ENCODE measurements at places on chromosomes 4 and X. TPM values are rescaled to one million over a fixed set of nuclear protein-coding genes. Genes with fewer than 3 reads are reported as not detected.

Gene SERPINA7
- not detected for total RNA-seq

Gene UGT2B17
- not detected for total RNA-seq

Gene XKRX
- under 0.01 TPM for total RNA-seq

Gene COL25A1
- total RNA-seq, result under 0.01 TPM

Gene DUSP21
- not detected for total RNA-seq

Gene PPP4R3C
- total RNA-seq, result not detected

Gene ZNF280C
- 4.1 TPM for total RNA-seq

Gene APOOL
- 11.6 TPM for total RNA-seq

Gene DCAF8L2
- total RNA-seq, result not detected

Gene MMAA
- total RNA-seq, result 2.3 TPM

Gene KDR
- 0.26 TPM for total RNA-seq

Gene ZNF185
- total RNA-seq, result 1.0 TPM

Gene STPG2
- under 0.01 TPM for total RNA-seq

Gene TBC1D8B
- total RNA-seq, result 5.4 TPM

Gene MAP9
- 12.6 TPM for total RNA-seq

Gene LRIT3
- under 0.01 TPM for total RNA-seq

Gene DAPP1
- total RNA-seq, result not detected

Gene WDR17
- total RNA-seq, result 2.1 TPM

Gene FAM9A
- not detected for total RNA-seq

Gene FRG2
- not detected for total RNA-seq

Gene ZBTB33
- total RNA-seq, result 9.7 TPM

Gene FAM149A
- 9.4 TPM for total RNA-seq

Gene FAM47E
- 1.0 TPM for total RNA-seq

Gene ADH1A
- total RNA-seq, result not detected

Gene PPARGC1A
- 4.4 TPM for total RNA-seq

Gene GABRA4
- total RNA-seq, result not detected

Gene DCX
- total RNA-seq, result not detected

Gene TAF7L
- total RNA-seq, result 0.33 TPM

Gene HSD17B10
- total RNA-seq, result 46.0 TPM

Gene GPR143
- not detected for total RNA-seq

Gene LPAR4
- total RNA-seq, result 0.50 TPM

Gene LDB2
- total RNA-seq, result 40.6 TPM

Gene IRF2
- 31.8 TPM for total RNA-seq

Gene GLOD5
- not detected for total RNA-seq

Gene STK32B
- 0.50 TPM for total RNA-seq

Gene SULT1E1
- total RNA-seq, result not detected

Gene HTR2C
- total RNA-seq, result not detected

Gene HTRA3
- total RNA-seq, result 2.6 TPM

Gene GPR50
- not detected for total RNA-seq

Gene CPZ
- 20.8 TPM for total RNA-seq

Gene DGAT2L6
- not detected for total RNA-seq

Gene MXRA5
- total RNA-seq, result 40.3 TPM

Gene COMMD8
- total RNA-seq, result 23.6 TPM

Gene RBM41
- 13.2 TPM for total RNA-seq

Gene PF4V1
- not detected for total RNA-seq

Gene QRFPR
- total RNA-seq, result not detected

Gene DACH2
- 0.51 TPM for total RNA-seq

Gene TMSB15A
- 3.6 TPM for total RNA-seq

Gene FRAS1
- total RNA-seq, result 1.8 TPM

Gene RADX
- 1.7 TPM for total RNA-seq

Gene MAGED4B
- total RNA-seq, result 22.1 TPM

Gene XK
- total RNA-seq, result 0.17 TPM

Gene HSFX1
- total RNA-seq, result 0.66 TPM

Gene IL2
- total RNA-seq, result not detected

Gene TMEM47
- 128 TPM for total RNA-seq

Gene PPP1R2C
- not detected for total RNA-seq

Data from fibroblast of lung (primary cell).